ENCODE measurements at places on chromosomes 12 and 14.

DNA sequence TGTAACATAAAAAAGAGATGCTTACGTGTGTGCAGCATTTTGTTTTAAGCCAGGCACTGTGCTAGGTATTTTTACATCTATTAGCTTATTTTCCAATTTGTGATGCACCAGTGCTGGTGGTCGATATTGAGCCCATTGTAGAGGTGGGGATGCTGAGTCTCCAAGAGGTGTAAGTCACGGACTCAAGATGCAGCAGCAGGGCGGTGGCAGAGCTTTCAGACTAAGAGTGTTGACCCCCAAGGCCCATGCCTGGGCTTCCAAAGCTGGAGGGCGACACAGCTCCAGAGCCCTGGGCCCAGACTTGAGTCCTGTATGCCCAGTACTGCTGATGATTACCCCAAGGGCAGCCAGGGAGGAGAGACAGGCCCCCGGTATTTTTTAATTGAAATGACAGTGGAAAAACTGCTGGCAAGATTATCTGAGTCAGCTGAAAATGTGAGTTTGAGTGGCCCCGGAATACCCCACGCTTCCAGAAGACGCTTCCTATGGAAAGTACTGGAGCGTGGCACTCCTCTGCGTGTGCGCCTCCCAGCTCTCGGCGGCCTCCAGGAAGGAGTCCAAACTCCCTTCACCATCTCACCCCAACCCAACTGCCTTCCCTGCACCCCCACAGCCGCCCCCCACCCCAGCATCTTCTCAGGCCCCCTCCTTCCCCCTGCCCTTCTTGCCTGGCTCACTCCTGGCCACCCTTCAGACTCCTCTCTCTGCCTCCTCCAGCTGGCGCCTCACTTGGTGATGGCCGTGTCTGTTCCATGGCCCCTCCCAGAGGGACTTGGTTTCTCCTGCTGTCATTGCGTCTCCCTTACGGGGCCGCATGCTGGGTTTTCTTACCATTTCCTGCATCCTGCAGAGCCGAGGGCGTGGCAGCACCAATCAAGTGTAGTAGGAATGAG, 40.7 kb downstream of the ELK3 start:
- DNase-seq: no peak

- no peak for DNase-seq
Measured at GRCh38 chr14:64614805-64615391, 65.1 kb downstream of the PPP1R36 start.

GRCh38 chr12:41510470-41510869, 322.4 kb downstream of the PDZRN4 start:
- DNase-seq: no peak

DNA sequence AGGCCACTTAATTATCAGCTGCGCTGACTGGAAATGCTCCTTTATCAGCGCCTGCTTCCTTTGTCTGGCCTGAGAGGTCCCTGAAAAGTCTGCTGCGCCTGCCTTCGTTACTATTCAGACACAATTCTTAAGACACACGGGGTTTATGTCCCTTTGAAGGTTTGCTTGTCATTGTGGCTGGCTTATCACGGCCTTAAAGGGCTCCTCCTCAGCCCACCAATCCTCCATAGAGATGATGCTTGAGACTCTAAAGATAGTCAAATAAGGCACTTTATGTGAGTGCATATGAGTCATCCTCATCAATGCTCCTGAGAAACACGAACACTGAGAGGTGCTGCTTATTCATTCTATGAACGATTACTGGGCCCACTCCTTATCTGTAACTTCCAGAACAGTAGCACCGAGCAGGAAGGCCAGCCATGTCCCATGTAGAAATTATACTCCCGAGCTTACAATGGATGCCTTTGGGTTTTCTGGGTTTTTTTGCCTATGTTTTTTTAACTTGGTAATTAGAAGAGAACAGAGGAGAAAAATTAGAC, 1268.2 kb upstream of the TMEM132C start:
- no peak for DNase-seq

DNA sequence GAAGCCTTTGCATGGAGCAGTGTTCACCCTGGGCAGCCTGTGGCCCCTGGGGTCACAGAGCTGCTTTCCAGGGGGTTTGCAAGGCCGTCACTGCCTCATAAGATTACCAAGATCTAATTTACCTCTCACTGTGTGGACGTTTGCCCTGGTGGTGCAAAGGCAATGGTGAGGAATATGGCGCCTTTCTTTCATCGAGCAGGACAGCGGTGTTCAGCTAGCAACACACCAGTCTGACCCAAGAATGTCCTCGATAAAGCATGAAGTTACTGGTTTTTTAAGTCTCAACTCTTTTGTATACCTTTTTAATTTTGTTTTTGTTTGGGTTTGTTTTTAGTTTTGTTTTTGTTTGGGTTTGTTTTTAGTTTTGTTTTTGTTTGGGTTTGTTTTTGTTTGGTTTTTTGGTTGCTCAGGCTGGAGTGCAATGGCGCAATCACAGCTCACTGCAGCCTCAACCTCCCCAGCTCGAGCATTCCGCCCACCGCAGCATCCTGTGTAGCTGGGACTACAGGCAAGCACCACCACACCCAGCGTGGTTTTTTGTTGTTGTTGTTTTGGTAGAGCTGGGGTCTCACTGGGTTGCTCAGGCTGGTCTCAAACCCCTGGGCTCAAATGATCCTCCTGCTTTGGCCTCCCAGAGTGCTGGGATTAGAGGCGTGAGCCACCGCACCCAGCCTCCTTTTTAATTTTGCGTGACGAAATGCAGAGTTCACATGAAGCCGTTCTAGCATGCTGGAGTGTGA, 57.9 kb downstream of the PPP2R5C start:
- no peak for DNase-seq

DNA sequence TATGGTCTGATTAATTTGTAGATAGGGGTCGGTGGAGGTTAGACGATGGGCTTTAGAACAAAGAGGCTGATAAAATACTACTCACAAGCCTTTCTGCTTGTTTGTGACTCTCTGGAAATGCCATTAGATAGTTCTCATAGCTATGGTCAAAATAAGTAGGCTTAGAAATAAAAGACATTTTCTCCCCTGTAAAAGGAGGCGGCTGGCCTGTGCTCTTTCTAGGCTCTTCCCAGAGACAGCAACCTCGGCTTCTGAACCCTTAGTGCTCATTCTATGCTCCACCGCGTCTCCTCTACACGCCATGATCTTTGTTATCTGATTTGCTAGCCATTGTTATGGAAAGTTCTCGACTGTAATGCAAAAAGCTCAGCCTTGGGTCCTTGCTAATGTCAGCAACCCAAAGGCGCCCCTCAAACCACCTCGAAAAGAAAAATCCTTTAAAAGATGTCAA, 64.5 kb downstream of the CRADD start:
- no peak for DNase-seq

DNA sequence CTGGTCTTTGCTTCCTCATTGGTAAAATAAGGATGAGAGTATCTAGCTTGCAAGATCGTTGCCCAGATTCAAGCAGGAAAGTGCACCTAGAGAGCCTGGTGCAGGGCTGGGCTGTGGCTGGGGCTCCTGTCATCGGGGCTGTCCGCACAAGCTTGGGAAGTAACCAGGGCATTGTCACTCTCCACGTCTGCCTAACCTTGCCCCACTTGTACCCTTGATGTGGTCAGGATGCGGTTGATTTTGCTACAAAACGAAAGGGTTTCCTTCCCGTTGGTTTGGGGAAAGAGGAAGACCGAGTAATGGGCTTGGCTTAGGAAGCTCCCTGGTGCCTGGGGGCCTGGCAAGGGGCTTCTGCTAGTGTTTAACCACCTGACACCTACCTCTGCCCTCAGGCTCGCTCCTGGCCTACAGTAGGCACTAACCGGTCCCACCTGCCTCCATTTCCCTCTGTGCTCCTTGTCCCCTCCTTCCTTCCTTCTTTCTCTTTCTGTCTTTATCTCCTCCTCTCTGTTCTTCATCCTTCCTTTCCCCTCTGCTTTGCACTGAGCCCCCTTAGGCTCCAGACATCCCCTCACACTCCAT, 21.8 kb downstream of the MVK start:
- no peak for DNase-seq

GRCh38 chr12:115294453-115295133, 610.6 kb upstream of the TBX3 start:
- no peak for DNase-seq

- no peak for DNase-seq
Measured at GRCh38 chr14:72714871-72715214, 179.1 kb downstream of the DPF3 start.

DNA sequence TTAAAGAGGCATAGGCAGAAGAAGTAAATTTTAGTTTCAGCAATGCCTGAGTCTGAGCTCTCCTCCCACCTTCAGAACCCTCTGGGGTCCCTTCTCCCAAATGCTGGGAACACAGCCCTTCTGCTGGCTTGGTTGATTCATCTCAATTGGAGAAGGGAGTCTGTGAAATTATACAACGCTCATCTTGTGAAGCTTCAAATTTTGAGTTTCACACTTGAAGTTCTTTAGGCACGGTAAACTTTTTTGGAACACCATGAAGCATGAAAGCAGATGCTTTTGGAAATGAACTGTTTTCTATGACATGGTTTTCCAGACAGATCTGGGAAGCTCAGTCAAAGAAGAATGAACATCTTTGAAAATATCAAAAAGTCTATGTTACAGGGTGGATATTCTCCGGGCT, 69.9 kb downstream of the TBK1 start:
- no peak for DNase-seq

- no peak for DNase-seq
Measured at GRCh38 chr12:53495903-53496751, 3.1 kb downstream of the MAP3K12 start.

DNA sequence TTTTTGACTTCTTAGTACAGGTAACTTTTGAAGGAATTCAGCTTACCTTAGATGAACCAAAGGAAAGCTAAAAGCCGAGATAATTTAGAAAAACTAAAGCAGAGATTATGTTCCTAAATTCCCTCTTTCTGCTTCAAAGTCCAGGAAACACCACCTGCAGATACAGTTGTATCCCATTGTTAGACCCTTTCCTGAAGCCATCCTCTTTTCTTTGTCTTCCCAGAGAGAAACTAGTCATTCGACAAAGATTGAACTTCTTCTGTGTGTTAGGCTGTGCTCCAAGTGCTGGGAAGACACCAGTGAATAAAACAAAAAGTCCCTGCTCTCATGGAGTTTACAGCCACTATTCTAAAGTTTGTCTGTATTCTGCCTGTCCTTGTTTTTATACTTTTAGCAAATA, 29.3 kb downstream of the PPM1A start:
- no peak for DNase-seq

- DNase-seq: no peak
Measured at GRCh38 chr14:98736701-98737338, 535.2 kb downstream of the BCL11B start.

DNA sequence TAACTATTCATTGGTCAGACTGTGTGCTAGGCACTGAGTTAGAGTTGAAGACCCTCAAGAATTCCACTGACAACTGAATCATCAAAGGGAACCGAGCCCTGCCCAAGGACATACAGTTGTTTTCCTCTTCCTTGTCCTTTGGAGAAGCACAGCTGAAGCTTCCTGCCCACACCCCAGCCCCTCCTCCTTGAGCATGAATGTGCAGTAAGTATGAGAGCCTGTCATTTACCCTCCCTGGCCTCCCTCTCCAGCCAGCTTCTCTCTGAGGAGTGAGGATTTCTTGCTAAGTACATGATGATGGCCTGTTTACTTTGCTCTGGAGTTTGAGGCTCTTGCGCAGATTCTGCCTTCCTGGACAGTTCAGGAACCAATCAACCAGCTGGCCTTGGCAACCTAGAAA, 235.2 kb downstream of the CACNA1C start:
- DNase-seq: no peak

DNA sequence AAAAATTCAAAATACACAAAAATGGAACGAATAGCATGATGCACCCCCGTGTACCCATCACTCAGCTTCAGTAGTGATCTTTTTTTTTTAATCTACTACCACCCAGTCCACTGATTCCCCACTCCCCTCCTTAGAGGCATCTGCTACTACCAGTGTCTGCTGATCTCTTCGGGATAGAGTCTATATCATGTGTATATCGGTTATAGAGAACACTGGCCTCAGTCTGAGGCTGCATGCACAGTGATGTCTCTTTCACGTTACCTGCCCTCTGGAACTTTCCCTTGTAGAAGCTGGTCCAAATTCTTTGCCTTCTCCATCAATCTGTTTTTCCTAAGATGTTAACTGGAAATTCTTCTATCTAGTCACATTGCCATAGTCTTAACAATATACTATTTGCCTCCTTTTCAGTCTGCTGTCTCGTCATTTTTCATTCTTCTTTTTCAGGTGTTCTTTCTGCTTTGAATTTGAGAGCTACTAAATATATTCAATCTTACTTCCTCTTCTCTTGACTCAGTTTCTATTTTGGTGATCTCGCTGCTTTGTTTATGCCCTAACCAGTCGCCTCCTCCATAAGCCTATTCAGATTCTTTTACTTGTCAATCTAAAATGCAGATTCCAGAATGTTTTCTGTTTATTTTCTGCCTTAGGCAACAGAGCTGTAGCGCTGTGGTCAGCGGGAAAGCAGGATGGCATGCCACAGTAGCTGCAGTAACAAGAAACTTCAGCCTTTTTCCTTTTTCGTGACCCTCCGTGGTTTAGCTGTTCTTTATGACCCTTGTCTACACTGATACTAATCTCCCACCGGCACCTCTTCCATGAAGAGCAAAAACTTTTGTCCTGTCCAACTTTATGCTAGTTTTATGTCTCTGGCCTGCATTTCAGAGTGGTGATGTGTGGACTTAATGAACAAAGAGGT, 67.0 kb downstream of the FBXW8 start:
- DNase-seq: no peak

- no peak for DNase-seq
Measured at GRCh38 chr12:1443421-1444141, 150.8 kb downstream of the FBXL14 start.

- no peak for DNase-seq
Measured at GRCh38 chr14:57712102-57712501, 153.8 kb downstream of the SLC35F4 start.

GRCh38 chr14:68232300-68233055, 412.9 kb downstream of the RAD51B start:
- no peak for DNase-seq

GRCh38 chr12:89469361-89469760, 55.2 kb downstream of the GALNT4 start:
- DNase-seq: no peak

- DNase-seq: no peak
Measured at GRCh38 chr14:100580316-100581227, 6.6 kb downstream of the BEGAIN start.

DNA sequence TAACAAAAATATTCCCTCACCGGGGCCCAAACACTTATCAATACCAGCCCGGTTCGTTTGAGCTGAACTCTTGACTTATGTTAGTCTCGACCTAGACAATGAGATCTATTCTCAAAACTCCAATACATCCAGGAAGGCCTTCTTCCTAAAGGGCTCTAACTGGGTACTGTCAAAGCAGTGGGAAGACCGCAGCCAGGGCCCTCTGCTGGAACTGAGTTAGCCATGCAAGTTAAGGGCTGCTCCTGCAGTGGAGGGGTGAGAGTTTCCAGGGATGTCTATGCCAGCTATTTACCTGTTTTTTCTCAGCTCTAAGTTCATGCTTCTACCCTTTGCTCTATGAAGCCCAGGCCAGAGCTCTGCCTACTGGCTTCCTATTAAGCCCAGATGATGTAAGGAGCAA, 348.8 kb downstream of the GXYLT1 start:
- DNase-seq: no peak

Data from NCI-H2081 (cell line).